D721Med (cell line): ENCODE measurements at places on chromosomes 1 and 21.
A peak's percentile ranks its signal among the peaks of the same experiment; 100 is the strongest.

DNA sequence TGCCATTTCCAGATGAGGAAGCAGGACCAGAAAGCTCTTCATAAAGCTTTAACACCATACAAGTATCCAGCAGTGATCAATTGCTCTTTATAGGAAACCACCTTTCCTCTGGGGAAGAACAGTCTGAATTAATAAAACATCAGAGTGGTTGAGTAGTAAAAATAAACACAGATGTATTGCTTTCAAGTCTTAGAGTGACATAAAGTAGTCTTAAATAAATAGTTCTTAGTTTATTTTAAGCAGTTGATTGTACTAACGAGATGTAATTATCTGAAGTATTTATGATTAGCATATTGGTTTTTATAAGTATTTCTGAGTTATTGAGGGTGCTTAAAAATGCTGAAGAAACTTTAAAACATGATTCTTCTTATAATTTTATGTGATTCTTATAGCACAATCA is 67.0 kb downstream of the PRKAA2 start:
- no peak for DNase-seq

DNA sequence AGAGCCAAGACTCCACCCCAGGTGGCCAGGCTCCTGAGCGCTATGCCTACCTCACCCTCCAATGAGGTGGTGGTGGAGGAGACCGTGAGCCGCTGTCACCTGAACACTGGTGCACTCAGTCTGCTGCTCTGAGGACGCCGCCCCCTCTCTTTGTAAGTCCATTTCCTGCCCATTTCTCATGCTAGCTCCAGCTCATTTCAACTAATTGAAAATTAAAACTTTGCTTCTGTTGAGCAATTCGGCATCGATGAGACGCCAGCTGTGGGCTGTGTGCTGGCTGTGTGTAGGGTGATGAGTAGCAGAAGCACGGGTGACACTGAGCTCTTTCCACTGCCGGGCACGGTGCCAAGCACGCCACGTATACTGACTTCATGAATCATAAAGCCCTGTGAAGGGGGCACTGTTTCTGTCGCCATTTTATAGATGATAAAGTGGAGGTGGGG is 11.2 kb downstream of the TNFRSF1B start:
- DNase-seq: no peak

- no peak for DNase-seq
Observed at GRCh38 chr1:110722807-110723206, 48.1 kb upstream of the KCNA3 start.

DNA sequence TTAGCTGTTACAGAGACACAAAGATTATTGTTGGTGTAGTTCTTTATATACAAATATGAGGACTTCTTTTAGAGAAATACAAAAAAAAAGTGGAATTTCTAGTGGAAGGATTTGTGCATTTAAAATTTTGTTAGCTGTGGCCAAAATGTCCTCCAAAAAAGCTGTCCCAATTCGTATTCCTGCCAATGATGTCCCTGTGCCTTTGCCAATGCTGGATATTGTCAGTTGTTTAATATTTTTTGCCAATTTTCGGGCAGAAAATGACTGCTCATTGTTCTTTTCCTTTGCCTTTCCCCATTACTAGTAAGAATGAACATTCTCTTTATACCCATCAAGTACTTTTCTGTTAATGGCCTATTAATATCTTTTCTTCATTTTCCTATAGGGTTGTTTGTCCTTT is 110.0 kb upstream of the HOOK1 start:
- no peak for DNase-seq

- DNase-seq: no peak
Observed at GRCh38 chr1:203306089-203306964, 1.0 kb downstream of the BTG2 start.

- peak; percentile 65 for DNase-seq
Observed at GRCh38 chr1:243917177-243917862, 67.3 kb upstream of the AKT3 start.

DNA sequence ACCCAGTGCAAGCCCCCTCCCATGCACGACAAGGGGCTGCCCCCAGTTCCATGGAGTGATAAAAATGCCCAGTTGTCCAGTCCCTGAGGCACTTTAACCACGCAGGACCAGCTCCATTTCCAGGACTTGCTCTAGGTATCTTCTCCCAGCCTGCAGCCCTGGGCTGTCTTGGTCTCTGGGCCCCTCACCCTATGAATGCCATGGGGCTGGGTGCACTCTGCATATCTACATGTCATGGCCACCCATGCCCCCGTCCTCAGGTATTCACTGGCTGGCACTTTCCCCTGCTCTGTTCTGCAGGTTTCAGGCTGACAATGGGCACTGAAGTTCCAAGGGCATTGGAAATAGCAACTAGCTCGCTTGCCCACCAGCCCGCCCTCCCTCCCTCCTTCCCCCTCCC is 19.6 kb upstream of the C1orf174 start:
- no peak for DNase-seq

DNA sequence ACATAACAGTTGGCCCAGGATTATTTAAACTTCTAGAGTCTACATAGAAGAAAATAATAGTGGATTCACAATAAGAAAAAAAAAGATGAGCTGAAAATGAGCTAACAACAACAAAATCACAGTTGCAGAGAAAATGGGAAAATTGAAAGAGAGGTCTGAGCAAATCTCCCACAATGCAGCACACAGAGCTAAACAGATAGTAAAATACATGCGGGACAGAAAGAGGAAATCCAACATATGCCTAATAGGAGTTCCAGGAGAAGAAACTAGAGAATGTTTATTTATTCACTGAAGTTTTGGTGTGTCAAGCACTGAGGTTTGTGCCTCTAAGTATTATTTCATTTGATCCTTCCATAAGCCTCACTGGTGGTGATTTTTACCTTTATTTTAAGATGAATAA is 45.5 kb upstream of the CACHD1 start:
- DNase-seq: no peak

DNA sequence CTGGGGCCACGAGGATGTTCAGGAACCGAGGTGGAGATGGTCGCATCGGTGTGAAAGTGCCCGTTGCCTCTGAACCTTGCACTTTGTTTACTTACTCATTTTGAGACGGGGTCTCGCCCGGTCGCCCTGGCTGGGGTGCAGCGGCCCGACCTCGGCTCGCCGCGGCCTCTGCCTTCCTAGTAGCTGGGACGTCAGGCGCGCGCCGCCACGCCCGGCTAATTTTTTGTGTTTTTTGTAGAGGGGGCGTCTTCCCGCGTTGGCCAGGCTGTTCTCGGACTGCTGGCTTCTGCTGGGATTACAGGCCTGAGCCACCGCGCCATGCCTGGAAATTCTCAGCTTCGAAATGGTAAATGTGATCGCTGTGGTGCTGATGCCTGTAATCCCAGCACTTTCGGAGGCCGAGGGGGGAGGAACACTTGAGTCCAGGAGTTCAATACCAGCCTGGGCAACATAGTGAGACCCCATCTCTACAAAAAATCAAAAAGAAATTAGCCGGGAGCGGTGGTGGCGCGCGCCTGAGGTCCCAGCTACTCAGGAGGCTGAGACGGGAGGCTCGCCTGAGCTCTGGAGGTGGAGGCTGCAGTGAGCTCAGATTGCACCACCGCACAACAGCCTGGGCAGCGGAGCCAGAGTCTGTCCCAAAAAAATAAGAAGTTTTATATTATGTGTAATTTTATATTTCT is 684 bp upstream of the MRPL20 start:
- DNase-seq: no peak

DNA sequence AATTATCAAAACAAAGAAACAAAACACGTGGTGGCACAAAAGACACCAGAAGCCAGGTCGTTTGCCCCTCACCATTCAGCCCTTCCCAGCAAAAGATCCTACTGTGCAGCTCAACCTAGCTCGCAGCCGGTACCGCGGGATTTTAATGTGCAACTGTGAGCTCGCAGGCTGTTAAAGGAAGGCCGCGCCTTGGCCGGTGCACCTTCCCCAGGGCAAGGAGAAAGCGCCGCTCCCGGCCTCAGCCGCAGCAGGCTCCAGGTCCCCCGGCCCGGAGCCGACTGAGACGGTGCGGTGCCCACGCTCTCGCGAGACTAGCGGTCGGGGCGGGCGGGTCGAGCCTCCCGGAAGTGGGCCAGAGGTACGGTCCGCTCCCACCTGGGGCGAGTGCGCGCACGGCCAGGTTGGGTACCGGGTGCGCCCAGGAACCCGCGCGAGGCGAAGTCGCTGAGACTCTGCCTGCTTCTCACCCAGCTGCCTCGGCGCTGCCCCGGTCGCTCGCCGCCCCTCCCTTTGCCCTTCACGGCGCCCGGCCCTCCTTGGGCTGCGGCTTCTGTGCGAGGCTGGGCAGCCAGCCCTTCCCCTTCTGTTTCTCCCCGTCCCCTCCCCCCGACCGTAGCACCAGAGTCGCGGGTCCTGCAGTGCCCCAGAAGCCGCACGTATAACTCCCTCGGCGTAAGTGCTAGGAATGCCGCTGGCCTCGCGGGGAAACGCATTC is at the start of gene AGL:
Gene AGL, plus strand, starts transcription at position 618 of the 715 bp plus-strand sequence. CDS start 682 bp downstream, outside the sequence.
- DNase-seq: peak; percentile 40

GRCh38 chr21:43363506-43364260 is 63.2 kb downstream of the SIK1 start:
- no peak for DNase-seq

- DNase-seq: no peak
Observed at GRCh38 chr1:217535601-217536377, 95.1 kb downstream of the GPATCH2 start.

GRCh38 chr1:37792943-37793686 is 532 bp upstream of the MANEAL start:
- DNase-seq: no peak

- DNase-seq: no peak
Observed at GRCh38 chr1:55636696-55637095, 421.5 kb upstream of the USP24 start.

GRCh38 chr1:4351453-4351852 is 303.0 kb upstream of the AJAP1 start:
- no peak for DNase-seq

GRCh38 chr1:99441299-99442095 is 177.2 kb downstream of the PLPPR4 start:
- DNase-seq: no peak

GRCh38 chr1:207997486-207998268 is 86.8 kb upstream of the CD34 start:
- peak; percentile 30 for DNase-seq

- no peak for DNase-seq
Observed at GRCh38 chr1:208078752-208079151, 165.4 kb downstream of the PLXNA2 start.

GRCh38 chr1:77287535-77287934 is 5.7 kb downstream of the AK5 start:
- DNase-seq: no peak

- no peak for DNase-seq
Observed at GRCh38 chr1:1597275-1597930, 2.5 kb downstream of the FNDC10 start.

- DNase-seq: no peak
Observed at GRCh38 chr21:45874716-45875415, 106.7 kb upstream of the COL6A1 start.

DNA sequence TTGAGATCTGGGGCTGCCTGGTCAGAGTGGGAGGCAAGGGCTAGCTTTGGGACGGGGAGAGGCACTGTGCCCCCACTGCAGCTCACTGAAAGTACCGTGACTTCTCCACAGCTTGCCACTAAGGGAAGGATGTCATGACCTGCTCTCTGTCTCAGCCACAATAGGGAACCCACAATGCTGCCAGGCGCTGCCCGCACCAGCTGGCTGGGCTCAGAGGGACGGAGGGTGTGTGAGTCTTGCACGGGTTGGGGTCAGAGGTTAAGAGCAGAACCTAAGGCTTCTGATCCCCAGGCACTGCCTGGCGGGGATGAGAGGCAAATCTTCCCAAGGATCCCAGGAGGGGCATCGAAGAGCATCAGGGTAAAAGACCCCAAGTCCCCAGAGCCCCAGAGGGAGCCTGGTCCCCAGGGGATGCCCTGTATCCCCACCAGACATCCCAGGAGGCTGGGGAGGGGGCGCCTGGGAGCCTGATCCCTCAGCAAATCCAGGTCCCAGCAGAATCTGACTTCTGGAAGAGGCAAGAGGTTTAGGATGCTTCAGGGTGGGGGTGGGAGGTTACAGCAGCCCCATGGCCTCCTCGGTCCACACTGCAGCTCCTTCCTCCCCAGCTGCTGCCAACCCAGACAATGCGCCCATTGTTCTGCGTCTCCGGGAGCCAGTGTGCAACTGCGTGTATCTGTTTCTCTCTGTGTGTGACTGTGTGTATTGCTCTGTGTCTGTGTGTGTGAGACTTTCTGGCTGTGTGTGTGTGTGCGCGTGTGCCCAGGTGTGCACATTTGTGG is 2.0 kb upstream of the MARCKSL1 start:
- no peak for DNase-seq

GRCh38 chr1:43379476-43379875 is 10.1 kb downstream of the MED8 start:
- no peak for DNase-seq

GRCh38 chr1:167059045-167059808 is 30.9 kb downstream of the GPA33 start:
- peak; percentile 67 for DNase-seq

DNA sequence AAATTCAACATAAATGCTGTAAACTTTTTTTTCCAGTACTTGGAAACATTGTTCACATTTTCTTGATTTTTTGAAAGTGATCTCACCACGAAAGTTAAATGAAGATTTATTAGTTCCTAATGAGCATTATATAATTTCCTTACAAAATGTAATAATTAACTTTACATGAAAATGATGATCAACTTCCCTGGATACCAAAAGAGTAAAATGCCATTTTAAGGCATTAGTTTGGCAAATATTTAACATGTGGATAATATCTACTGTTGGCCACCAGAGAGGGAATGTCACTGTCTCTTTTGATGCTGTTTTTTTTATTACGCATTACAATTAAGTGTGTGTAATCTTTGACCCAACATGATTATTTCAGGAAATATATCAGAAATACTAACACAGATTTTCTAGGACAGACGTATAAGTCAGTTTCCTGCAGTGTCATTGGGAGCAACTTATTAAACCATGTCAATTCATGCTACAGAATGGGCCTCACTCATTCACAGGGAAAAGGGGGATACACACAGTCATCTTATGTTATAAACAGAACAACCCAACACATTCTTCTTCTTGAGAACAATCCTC is 903.9 kb upstream of the ADGRL2 start:
- no peak for DNase-seq

GRCh38 chr1:156126043-156126629 is 11.6 kb downstream of the LMNA start:
- DNase-seq: no peak

DNA sequence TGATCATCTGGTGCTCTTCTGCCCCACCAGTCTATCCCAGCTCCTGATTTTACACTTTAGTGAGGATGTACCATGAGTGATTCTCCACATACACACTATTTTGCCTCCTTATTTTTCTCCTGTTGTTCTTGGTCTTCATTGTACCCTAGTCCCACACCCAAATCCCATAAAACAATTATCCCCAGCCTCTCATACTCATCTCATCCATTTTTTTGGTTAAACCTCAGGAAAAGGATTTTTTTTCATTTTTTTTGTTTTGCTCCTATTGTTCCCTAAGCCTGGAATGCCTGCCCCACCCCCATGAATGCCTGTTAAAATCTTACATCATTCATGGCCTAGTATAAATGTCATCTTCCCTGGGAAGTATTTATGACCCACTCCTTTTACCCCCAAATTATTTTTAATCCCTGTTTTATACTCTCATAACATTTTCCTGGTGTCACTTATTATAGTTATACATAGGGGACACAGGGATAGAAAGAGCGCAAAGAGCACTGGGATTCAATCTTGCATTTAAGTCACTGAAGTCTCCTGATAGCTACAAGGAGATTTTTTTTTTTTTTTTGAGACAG is 4.9 kb upstream of the LINGO4 start:
- DNase-seq: no peak

GRCh38 chr1:209256766-209257350 is 326.7 kb upstream of the CAMK1G start:
- no peak for DNase-seq

- no peak for DNase-seq
Observed at GRCh38 chr1:196317535-196318522, 290.4 kb downstream of the KCNT2 start.

GRCh38 chr1:50333595-50333974 is 89.7 kb downstream of the DMRTA2 start:
- peak; percentile 74 for DNase-seq
